Psoas muscle (tissue), 8 donors: ENCODE measurements at places on chromosomes 2 and 18. TPM values are rescaled to one million over a fixed set of nuclear protein-coding genes. Genes with fewer than 3 reads are reported as not detected.

DNA sequence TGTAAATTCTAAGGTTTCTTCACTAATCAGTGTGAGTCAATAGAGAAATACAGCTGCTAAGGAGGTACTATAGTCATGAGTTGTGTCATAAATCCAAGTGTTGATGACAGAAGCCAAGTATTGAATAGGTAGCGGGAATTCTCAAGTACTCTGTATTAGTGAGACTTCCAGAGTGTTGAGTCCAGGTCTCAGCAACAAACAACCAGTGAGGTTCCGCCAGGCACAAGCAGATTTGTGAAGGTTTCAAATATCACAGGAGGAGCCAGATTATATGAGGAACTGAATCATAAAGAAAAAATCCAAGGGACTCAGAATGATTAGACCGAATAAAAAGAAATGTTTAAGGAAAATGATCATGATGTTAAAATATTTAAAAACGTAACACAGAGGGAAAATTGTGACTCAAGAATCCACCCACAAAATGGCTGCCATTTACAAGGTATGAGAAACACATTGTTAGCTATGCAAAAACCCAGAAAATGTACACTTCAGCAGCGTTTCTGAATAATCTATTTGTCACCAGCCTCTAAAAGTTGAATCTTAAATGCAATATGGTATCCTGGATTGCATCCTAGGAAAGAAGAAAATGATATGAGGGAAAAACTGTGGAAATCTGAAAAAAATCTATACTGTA lies 27.3 kb upstream of the EVA1A start:
- DNase-seq: no peak

GRCh38 chr2:10320933-10321332 lies 18.2 kb downstream of the HPCAL1 start:
- no peak for DNase-seq

DNA sequence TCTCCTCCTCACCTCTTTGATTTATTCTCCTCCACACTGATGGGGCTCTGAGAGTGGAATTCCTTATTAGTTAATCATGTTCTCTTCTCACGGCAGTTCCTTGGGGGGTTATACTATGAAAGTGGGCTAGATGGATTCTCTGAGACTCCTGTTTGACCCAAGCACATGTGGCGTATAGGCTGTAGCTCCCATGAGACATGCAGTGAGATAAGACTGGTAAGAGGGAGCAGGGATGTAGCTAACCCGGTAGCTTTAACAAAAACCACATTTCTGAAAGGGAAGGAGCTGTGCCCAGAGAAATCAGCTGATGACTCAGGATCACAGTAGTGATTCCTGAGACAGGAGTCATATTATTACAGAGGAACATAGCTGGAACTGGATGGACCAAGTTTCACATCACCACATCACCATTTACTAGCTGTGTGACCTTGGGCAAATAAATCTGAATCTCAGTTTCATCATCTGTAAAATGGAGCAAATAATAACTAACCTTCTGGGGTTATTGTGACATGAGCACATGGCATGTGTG lies 82.9 kb downstream of the CRIM1 start:
- DNase-seq: no peak

CAPN13 gene
- 0.14 TPM for polyA plus RNA-seq

IL36RN gene
- polyA plus RNA-seq: not detected

- no peak for DNase-seq
These were observed 3.7 kb upstream of the MFSD6 start for GRCh38 chr2:190404487-190404886.

DNA sequence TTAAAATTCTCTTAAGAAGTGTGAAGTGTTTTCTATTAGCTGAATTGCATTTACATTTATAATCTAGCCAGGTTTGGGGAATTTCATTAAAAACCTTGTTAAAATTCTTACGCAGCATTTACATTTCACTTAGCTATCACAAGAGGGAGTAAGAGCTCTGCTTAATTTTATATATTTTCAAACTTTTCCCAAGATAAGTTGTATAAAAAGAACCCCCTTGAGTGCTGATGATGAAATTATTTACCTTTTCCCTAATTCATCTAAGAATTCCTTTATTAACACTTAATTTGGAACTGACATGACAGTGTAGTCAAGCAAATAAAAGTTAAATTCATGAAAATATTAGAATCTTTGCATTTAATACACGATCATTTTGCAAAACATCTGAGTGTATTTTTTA lies 54.2 kb upstream of the ZSWIM2 start:
- DNase-seq: no peak

- DNase-seq: no peak
These were observed 23.9 kb downstream of the CCDC93 start for GRCh38 chr2:117989854-117990438.

RSAD2 gene
- 2.1 TPM for polyA plus RNA-seq

LIMS1 gene
- 50.5 TPM for polyA plus RNA-seq

- DNase-seq: no peak
These were observed 20.6 kb downstream of the RNU2-63P start for GRCh38 chr2:87995756-87996155.

ANKRD29 gene
- 1.1 TPM for polyA plus RNA-seq

FMNL2 gene
- polyA plus RNA-seq: 14.8 TPM

HOXD8 gene
- 8.2 TPM for polyA plus RNA-seq

POTEJ gene
- polyA plus RNA-seq: not detected

DNA sequence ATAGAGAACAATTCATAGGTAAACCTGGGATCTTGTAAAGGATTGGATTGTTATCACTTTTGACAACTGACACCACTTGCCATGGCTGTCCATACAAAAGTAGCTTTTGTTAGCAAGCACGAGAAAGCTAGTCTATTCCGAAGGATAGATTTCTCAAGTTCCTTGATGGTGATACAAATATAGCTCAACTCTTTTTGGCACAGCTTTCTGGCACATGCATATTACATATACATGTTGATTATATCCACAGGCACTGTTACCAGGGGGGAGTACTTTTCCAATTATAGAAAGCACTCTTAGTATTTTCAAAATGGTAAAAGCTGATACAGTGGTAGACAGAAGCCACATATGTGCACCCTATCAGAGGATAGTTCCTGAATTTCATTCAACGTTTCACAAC lies 168.9 kb downstream of the UPP2 start:
- no peak for DNase-seq

- DNase-seq: no peak
These were observed 219.3 kb downstream of the ZEB2 start for GRCh38 chr2:144300632-144301031.

ORC4 gene
- polyA plus RNA-seq: 15.1 TPM

- no peak for DNase-seq
These were observed 203.5 kb downstream of the MGAT5 start for GRCh38 chr2:134457353-134457752.

DNA sequence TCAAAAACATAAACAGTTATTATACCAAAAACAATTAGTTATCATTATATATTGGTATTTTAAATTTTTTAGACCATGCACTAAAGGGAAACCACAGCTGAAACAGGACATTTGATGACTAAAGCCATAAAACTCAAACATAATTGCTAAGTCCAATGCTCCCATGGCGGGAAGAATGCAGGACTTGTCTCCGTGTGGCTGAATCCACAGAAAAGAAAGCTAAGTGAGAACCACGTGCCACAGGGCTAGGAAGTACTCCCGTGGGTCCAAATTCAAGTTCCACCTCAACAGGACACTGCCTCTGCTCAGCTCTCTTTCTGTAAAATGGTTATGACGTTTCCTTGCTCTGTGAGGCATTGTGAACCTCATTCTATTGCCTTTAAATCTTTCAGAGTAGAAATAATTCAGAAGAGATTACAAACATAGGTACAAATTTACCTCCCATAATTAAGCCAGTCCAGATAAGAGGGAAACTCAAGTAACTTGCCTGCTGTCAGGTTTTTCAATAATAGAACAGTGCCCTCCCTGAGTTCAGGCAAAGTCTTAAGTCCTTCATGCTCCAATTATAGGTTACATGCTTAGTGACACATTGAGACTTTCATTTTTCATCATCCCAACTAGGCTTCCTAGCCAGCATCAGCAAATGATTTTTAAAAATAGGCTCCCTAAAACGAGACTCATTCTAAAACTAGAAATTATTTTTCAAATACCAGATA lies 36.7 kb downstream of the FTCDNL1 start:
- no peak for DNase-seq

GRCh38 chr18:74463254-74463653 lies 6.1 kb upstream of the DIPK1C start:
- no peak for DNase-seq

ANKRD30BL gene
- not detected for polyA plus RNA-seq

DNA sequence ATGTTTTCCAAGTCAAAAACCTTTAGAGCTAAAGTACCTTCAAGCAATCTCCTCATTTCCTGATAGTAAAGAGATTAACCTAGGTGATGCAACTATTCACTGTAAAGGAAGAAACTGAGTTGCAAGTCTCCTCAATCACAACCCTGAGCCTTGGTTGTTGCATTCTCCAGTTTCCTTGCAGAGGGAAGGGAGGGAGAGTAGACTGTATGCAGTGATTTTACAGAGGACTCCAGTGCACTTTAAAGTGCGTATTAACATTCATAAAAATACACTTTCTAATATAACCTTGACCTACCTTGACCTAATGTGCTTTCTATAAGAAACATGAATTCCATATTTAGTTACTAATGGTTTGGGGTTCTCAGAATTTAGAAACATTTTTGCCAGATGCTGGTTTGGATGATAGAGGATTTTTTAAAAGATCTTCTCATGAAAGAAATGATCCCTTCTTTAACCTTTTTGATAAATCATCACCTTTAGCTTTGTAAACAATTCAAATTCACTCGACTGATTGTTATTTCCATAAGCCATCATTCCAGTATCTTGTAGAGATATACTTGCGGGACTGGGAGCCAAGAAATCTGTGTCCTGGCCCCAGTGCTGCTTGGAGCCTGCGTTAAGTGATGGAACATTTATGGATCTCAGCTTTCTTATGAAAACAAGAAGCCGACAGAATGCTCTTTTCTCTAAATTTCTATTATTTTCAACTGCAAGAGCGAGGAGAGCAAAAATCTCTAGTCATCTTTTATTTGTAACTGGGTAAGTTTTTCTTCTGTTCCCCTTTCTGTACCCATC lies 228.3 kb downstream of the ZNF521 start:
- DNase-seq: no peak

SLC4A3 gene
- polyA plus RNA-seq: 0.60 TPM

DNA sequence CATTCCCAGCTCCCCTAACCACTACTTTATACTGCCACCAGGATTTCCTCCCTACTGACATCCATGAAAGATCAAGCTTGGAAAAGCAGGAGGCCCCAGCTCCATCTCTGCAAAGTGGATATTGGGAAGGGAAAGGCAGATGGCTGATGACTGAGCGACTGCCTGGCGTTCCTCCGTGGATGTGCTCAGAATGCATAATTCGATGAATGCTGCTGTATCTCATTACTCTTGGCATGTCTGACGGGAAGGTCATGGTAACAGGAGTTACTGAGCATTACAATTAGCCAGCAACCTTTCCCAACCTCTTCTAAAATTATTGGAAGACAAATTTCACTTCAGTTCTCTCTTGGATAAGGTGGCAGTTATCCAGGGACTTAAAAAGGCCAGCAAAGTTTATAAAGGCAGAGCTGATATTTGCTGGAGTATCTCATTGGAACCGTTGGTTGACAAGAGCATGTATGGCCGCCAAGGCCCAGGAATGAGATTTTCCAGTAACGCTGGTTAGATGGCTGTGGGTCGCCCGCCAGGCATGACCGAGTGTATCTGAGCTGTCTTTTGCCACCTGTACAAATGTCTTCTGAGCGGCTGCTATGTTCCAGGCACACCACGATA lies 34.5 kb downstream of the KCNE4 start:
- DNase-seq: no peak

- DNase-seq: no peak
These were observed 25.5 kb upstream of the RALBP1 start for GRCh38 chr18:9449600-9450414.

DNA sequence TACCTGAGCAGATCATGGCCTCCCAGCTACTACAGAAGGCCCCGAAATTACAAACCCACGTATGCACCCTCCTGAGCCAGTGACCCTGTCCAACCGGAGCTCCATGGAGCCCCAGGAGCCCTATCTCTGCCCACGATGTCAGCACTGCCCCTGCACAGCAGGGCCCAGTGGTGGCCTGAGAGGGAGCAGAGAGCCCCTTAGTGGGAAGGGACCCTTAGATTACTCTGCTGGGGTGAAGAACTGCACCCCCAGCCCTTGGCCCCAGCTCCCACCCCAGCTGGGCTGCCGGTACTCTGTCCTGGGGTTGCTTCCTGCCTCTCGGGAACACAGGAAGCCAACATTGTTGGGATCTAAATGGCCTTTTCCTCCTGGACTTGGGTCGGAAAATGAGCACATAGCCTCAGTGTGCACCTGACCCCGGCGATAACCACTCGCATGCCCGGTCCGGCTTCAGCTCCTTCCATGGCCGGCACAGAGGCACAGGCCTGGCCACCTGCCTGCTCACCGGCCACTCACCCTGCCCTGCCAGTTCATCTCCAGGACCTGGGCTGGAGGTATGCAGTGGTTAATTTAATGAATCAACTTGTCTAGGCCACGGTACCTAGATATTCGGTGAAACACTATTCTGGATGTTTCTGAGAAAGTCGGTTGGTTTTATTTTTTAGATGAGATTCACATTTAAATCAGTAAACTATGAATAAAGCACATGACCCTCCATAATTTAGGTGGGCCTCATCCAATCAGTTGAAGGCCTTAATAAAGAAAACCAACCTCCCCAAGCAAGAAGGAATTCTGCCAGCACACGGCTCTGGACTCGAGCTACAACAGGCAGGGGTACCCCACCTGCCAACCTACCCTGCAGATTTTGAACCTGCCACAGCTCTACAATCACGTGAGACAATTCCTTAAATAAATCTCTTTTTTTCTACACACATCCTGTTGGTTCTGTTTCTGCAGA lies 19.2 kb downstream of the TNS1 start:
- DNase-seq: no peak

GAL3ST2 gene
- not detected for polyA plus RNA-seq

- no peak for DNase-seq
These were observed 18.4 kb upstream of the CTAGE1 start for GRCh38 chr18:22436136-22436535.

DNA sequence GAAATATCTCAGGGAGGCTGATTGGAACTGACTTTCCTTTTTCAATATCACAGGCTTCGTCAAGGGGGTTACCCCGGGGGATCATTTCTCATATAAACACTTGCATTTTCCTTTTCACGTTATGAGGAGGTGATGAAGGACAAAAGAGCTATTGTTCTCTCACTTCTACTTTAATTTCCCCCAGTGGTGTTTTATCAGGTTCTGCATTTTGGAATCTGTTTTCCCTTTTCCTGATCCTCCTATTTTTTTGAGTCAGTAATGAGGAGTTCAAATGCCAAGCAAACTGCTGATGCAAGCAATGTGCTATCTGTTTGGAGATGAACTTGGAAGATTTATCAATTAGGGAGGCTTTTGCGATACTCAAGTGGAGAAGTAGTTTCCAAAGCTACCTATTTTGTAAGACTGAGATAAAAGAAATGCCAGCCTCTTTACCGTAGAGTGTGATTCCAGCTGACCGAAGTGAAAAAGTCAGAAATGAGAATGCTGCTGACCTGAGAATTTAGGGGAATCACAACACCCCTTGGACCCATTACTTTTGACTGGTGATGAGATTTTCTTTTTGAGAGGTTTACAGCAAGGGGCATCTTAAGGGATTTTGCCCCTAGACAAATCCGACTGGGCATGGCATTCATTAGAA lies 556.0 kb downstream of the RNF144A start:
- no peak for DNase-seq

- no peak for DNase-seq
These were observed 321.1 kb downstream of the SATB2 start for GRCh38 chr2:199136681-199137080.

MAPRE2 gene
- polyA plus RNA-seq: 13.7 TPM
